ENCODE measurements at places on chromosomes 5 and 9.

- no peak for DNase-seq
These were observed 69.0 kb upstream of the GRAMD2B start for GRCh38 chr5:126354012-126354857.

DNA sequence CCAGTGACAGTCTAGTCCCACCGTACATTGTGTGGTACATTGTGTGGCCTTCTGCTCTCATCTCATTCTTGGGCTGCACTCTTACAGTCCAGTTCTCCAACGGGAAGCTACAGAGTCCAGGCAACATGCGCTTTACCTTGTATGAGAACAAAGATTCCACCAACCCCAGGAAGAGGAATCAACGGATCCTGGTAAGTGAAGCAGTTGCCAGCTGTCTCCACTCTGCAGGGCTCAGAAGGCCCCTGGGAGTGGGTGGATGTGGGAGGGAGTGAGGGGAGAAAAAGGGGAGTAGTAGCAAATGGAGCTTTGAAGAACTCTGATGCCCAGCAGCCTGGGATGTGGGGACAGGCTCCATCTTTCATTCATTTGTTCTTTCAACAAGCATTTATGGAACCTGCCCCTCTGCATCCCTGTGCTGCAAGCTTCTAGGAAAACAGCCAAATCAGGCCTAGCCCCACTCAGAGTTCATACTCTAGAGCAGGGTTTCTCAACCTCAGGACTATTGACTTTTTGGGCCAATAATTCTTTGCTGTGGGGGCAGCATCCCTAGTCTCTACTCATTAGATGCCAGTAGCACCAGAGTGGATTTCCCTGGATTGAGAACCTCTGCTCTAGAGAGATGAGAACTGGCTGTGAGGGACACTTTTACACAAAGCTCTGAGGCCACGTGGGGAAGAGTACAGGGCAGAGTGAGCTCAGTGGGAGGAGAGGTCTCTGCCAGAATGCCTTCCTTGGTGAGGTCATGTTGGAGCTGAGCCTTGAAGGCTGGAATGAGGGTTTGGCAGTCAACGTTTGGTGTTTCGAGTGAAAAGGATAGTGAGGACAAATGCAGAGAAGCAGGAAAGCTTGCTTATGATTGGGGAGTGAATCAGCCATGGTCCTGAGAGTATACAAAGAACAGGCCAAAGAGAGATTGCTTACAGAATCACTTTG lies 1.1 kb downstream of the POLR1E start:
- DNase-seq, result no peak

DNA sequence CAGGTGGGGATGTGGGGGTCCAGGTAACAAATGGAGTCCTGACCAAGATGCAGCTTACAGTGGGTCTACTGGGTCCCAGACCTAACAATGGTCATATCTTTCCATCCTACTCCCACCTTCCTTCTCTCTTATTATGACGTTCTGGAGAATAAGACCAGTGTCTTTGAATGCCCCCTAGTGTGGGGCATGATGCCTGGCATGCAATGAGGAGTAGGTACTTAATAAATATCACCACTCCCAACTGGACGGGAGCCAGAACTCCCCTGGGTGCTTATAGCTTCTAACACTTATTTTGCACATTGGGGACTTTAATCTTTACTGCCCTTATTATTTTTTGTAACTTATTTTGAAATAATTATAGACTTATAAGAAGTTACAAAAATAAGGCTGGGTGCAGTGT lies 98.2 kb downstream of the NDFIP1 start:
- no peak for DNase-seq

DNA sequence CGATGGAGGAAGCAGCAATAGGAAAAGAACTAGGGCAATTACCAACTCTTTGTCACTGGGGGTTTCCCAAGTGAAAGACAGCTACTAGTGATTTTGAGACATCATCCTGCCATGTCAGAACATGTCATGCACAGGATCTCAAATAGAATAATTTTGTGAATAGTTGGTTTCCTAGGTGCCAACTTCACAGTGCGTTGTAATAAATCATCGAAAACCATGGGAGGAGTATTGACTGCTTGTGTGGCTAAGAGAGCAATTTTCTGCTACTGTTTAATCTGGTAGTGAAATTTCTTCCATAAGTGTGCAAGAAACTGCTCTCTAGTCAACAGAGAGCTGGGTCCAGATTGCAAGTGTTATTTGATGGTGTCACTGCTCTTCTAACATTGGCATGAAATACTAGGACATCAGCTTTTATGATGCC lies 168.6 kb downstream of the NNT start:
- no peak for DNase-seq

- DNase-seq, result no peak
These were observed 50.2 kb downstream of the MED10 start for GRCh38 chr5:6328173-6328572.

GRCh38 chr9:132948482-132949050 lies 4.2 kb upstream of the TSC1 start:
- DNase-seq, result no peak

GRCh38 chr9:84748112-84748511 lies 78.6 kb downstream of the NTRK2 start:
- no peak for DNase-seq

- no peak for DNase-seq
These were observed 977 bp downstream of the MGAT4B start for GRCh38 chr5:179805529-179806249.

GRCh38 chr5:159393854-159394274 lies 63.6 kb upstream of the IL12B start:
- no peak for DNase-seq

GRCh38 chr9:130535818-130536521 lies 43.4 kb upstream of the FUBP3 start:
- no peak for DNase-seq

DNA sequence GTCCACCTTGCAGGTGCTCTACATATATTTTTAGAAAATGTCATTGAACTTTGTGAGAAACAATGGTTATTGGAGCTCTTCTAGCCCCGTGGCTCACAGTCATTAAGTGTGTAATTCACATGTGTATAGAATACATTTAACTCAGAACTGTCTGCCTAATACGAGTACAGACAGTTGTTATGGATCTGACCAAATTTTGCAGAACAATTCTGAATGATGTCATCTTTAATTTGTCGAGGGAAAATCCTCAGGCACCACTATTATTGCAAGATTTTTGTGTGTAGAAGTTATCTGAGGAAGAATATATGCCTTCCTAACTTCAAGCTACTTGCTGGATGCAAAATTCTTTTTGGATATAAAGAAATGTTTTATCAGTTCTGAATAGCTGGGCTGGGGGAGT lies 216.9 kb downstream of the CD180 start:
- DNase-seq, result no peak

DNA sequence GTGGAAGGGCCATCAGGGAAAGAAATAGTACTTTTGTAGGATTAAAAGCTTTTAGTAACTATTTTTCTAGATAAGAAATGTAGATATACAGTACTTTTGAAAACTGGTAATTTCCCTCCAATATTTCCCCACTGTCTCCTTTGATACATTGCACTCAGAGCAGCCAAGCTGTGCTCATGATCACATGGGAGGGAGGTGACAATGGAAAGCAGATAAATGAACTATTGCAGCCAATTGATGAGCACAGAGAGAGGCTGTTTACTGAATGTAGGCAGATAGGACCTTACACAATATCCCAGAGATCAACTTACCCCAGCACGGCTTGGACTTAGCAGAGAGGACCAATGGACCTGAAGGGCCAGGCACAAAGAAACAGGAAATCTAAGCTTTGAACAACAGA lies 178.0 kb upstream of the NREP start:
- no peak for DNase-seq

DNA sequence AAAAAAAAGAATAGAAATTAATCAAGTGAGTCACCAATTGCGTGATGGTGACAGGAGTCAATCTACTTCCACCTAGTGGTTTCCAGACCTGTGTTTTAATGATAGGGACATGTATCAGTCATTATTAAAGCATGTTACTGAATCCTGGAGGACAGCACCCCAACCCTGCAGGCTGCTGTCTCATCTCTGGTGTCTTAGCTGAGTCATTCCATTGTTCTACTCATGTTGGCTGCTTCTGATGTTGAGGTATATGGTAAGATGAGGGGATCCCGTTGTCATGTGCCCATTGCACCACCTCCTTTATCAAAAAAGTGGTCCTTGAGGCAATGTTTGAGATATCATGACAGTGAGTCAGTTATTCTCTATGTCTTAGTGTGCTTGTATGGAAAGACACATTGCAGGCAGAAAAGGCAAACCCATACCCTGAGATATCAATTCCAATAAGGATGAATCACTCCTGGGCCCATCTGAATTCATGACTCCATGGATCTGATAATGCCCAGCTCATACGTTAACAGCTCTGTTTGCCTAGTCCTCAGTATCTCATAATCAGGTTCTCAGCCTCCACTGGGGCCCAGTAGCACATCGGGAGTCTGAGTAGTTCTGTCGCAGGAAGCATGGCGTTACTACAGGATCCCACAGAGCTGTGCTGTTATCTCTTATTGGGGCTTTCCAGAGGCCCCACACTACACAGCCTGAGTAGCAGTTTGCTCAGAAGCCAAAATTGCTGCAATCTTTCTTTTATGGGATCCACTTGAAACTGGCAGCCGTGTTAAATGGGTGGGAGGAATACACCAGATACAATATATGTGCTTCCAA lies 31.2 kb downstream of the HMGCS1 start:
- no peak for DNase-seq

GRCh38 chr5:133581918-133582317 lies 30.4 kb downstream of the FSTL4 start:
- DNase-seq, result no peak

GRCh38 chr5:37951946-37952721 lies 112.3 kb upstream of the GDNF start:
- no peak for DNase-seq

- no peak for DNase-seq
These were observed 238.9 kb downstream of the HSPA4 start for GRCh38 chr5:133290669-133291240.

DNA sequence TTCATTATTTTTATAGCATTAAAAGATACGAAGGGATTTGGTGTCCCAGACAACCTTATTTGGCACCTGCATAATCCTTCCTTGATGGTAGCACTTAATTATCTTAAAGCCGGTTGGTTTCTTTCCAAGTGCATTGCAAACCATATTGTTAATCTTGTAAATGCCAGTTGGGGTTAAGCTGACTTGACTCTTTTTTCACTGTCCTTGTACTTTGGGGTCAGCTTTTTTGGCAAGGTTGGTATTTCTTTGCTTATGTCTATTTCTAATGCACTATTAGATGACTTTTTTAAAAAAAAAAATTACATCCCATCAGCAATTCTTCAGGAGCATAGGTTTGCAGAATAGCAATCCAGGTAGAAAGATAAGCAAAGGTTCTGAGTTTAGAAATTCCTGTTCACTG lies 466.8 kb upstream of the TLE4 start:
- DNase-seq, result no peak

GRCh38 chr9:87059772-87060171 lies 112.5 kb upstream of the GAS1 start:
- no peak for DNase-seq

GRCh38 chr9:108443019-108443633 lies 412.7 kb downstream of the ACTL7B start:
- no peak for DNase-seq

Data from activated CD8-positive, alpha-beta memory T cell treated with anti-CD3 and anti-CD28 coated beads for 48 hours (primary cell).